Hypothalamus (tissue), 51 donors: ENCODE measurements at places on chromosomes 1 and 21.

GRCh38 chr1:47622776-47623556 is 185.1 kb downstream of the FOXD2 start:
- no peak for DNase-seq

GRCh38 chr1:5481889-5482288 is 510.3 kb downstream of the NPHP4 start:
- no peak for DNase-seq

DNA sequence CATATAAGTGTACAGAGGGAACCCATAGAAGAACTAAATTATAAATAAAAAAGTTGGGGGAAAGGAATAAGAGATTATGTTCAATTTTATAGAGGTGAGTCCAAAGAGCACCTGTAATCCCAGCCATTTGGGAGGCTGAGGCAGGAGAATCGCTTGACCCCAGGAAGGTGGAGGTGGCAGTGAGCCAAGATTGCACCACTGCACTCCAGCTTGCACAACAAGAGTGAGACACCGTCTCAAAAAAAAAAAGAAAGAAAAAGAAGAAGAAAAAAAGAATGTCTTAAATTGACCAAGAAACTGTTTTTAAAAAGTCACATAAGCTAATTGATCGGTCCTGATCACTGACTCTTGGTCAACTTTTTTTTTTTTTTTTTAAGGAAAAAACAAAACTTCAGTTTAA is 19.1 kb upstream of the ATF3 start:
- no peak for DNase-seq

GRCh38 chr21:17925899-17926298 is 106.7 kb upstream of the C21orf91 start:
- no peak for DNase-seq

GRCh38 chr1:101929343-101929742 is 67.4 kb downstream of the OLFM3 start:
- DNase-seq: no peak

DNA sequence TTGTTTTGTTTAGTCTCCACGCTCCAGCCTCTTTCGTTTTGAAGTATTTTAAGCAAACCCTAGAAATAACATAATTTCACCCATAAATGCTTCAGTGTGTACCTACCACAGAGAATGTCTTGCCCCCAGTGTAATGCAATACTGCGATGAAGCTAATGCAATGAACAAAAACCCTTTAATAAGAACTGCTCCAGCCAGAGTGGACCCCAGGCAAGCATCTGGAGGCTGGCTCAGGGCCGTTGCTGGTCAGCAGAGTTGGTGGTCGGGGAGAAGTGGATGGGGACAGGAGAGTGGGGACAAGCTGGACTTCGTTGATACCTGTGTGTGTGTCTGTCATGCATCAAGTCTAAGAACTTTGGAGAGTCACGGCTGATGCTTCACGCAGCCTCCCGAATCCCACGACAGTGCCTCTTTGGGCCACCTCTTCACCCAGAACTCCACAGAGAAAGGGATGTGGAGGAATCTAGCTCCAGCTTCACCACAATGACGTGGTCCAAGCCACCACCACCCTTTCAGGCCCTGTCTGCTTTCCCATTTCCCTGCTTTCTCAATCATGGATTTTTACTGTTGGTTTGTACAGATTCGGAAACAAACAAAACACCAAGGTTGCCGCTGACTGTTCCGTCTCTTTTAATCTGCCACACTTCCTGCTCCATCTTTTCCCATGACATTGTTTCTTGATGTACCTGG is 108.6 kb upstream of the ERRFI1 start:
- DNase-seq: no peak

DNA sequence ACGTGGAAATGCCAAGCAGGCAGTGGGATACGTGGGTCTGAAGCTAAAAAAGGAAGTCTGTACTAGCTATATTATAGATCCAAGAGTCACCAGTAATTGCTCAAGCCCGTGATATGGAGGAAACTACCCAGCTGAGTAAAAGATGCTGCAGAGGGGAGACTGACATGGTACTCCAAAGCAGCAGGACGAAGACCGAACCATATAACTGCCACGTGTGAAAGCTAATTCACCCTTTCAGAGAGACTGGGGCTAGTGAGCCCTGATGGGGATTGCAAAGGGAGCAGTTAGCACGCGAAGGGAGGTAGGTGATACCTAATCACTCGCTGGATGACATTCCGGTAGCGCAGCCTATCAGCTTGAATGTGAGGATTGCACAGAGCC is 316 bp downstream of the AP4B1 start:
- DNase-seq: no peak

- no peak for DNase-seq
Observed at GRCh38 chr1:212166244-212166643, 119.0 kb upstream of the PPP2R5A start.

GRCh38 chr1:52477876-52478275 is 73.5 kb downstream of the PRPF38A start:
- DNase-seq: no peak

GRCh38 chr1:47814612-47815395 is 182.4 kb downstream of the TRABD2B start:
- no peak for DNase-seq
